GM19239 (cell line): ENCODE measurements at places on chromosomes 7 and 10.

GRCh38 chr10:103916876-103917275 is 1.1 kb downstream of the STN1 start:
- DNase-seq, result no peak

DNA sequence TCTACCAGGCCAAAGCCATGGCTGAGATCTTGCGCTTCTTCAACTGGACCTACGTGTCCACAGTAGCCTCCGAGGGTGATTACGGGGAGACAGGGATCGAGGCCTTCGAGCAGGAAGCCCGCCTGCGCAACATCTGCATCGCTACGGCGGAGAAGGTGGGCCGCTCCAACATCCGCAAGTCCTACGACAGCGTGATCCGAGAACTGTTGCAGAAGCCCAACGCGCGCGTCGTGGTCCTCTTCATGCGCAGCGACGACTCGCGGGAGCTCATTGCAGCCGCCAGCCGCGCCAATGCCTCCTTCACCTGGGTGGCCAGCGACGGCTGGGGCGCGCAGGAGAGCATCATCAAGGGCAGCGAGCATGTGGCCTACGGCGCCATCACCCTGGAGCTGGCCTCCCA is 142.7 kb downstream of the GRM3 start:
- DNase-seq, result no peak

GRCh38 chr10:58963723-58964124 is 212.7 kb upstream of the PHYHIPL start:
- no peak for DNase-seq

DNA sequence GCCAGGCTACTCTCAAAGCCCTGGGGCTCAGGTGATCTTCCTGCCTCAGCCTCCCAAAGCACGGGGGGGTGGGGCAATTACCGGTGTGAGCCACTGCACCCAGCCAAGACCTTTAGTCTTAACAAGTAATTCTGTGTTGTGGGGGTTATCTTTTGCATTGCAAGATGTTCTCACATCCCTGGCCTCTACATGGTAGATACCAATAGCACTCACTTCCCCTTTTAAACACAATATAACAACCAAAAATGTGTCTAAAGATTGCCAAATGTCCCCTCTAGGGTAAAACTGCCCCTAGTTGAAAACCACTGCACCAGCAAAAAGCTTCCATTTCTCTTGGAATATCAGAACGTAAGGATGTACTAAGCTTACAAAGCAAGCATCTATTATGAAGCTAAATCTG is 225.0 kb downstream of the CTNNA3 start:
- no peak for DNase-seq
